ENCODE measurements at places on chromosomes 6 and 20.
A peak's percentile ranks its signal among the peaks of the same experiment; 100 is the strongest.

GRCh38 chr6:45663251-45664221 is 285.8 kb upstream of the SUPT3H start:
- peak; percentile 5 for DNase-seq

DNA sequence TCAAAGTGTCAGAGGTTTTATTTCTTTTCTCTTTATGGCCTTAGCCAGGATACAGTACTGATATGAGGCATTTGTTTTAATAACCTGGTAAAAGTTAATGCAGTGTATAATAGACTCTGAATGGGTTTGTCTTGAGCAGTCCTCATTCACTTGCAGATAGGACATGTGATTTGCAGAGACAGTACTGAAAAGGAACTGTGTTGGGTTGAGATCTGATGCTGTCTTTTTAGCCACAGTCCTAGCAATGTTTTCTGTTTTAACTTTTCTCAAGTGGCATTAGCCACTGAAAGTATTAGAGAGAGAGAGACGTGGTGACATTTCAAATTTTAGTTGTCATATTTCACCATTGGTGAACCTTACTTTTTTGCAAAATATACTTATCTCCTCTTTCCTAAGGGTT is 547.2 kb upstream of the MAN1A1 start:
- DNase-seq = no peak

DNA sequence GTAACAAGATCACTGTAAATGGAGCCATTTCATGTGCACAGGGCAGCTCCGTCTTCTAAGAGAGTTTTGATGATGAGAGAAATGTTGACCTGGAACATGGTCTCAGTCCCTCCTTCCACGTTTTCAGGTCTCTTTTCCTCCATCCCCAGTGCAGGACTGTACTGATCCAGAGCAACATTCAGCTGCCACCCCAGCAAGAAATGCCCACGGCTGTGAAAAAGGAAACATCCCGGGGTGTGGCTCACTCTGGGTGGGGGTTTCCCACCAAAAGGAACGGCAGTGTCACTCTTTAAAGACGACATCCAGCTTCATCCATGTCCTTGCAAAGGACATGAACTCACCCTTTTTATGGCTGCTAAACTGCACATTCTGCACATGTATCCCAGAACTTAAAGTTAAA is 92.6 kb downstream of the ERMARD start:
- DNase-seq = no peak

GRCh38 chr20:64000906-64001305 is 20.0 kb downstream of the PRPF6 start:
- DNase-seq = no peak

DNA sequence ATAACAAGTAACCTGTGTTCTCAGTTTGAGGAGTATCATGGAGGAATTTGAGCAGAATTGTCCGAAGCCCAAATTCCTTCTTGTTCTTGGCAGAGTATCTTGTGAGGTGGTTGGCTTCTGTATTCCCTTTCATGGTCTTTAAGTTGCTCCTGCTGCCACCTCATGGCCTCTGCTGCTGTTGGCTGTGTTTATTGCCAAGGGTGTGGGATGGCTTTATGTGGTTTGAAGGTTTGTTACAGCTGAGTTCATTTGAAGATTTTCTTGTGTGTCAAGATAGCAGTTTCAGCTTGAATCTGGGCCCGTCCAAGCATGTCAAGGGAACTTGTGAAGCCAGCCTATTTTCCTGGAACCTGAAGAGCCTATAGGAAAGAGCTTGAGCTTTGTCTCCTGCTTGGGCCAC is 20.2 kb upstream of the TTK start:
- no peak for DNase-seq

DNA sequence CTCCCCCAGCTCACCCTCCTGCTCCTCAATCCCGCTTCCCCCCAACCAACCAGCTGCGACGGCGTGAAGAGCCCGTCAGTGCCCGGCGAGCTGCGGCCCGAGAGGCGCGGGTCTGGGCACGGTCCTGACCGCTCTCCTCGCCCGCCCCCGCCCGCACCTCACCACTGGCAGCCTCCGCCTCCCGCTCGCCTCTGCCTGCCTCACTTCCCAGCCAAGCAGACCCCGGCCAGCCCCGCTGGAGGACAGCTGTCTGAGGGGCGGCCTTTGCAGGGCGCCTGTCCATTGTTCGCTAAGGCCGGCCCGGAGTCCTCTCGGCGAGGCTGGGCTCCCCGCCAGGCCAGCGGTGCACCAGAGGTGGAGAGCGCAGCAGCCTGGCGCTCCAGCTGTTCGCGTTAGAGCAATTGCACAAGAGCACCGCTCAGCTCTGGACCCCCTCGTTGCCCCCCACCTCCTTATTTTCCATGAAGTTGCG is 1.3 kb downstream of the SOBP start:
- DNase-seq = no peak

DNA sequence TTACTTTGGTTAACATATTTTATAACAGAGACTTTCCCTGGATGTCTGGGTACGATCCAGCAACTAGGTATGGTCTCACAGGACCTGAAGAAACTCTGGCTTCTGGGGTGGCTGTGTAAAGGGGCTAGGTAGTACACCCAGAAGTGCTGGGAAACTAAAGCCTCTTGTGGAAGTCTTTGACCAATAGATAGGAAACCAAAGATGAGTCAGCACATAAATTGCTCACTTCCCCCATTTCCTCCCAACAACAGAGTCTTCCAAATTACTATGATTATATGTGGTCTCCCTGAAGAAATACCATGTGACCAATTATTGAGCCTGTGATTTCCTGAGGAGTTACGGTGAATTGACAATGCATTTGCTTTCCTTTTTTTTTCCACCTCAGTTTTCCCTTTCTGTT is 26.8 kb upstream of the TBX18 start:
- DNase-seq = no peak

GRCh38 chr6:117489003-117489402 is 6.5 kb downstream of the DCBLD1 start:
- DNase-seq = no peak

DNA sequence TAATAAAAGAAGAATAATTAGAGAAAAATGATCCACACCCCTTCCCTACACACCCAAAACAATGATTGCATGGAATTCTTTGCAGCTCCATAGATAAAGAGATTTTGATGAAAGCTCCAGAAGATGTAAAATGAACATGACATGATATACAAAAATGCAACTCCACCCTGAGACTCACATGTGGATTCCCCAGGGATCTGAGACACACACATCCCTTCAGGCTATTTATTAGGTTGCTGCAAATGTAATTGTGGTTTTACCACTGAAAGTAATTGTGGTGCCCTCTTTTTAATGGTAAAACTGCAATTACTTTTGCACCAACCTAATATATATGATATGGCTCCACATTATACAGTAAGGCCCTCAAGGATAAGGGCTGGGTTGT is 40.4 kb upstream of the TBC1D7 start:
- DNase-seq = no peak

DNA sequence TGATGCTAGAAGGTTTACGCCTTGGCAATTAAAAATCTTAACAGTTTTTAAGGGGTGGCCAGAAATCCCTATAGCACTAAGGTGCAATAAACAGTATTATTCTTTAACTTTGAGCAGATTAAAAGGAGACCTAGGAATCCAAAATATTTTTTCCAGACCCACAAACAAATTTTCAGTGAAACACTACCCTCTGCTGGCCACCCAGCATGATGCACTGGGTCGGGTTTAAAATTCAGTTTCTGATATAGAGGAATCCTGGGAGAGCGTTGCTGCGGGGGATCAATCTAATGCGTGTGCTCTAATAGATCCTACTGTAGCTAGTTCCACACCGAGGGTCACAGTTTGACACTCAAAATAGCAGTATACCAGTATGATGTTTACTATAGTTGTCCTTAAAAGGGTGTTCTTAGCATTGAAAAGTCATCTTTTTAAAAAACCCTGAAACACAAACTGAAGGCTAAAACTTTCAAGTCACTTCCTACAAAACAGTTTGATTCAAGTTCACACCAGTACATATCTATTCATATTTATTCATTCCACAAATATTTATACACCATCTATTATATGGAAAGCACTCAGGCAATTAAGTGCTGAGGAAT is 10.2 kb downstream of the UBE3D start:
- no peak for DNase-seq

- DNase-seq = no peak
Observed at GRCh38 chr6:11525468-11526155, 11.9 kb upstream of the TMEM170B start.

- no peak for DNase-seq
Observed at GRCh38 chr20:17066902-17067301, 159.9 kb upstream of the PCSK2 start.

- DNase-seq = no peak
Observed at GRCh38 chr6:36641543-36641942, 37.0 kb upstream of the CDKN1A start.

DNA sequence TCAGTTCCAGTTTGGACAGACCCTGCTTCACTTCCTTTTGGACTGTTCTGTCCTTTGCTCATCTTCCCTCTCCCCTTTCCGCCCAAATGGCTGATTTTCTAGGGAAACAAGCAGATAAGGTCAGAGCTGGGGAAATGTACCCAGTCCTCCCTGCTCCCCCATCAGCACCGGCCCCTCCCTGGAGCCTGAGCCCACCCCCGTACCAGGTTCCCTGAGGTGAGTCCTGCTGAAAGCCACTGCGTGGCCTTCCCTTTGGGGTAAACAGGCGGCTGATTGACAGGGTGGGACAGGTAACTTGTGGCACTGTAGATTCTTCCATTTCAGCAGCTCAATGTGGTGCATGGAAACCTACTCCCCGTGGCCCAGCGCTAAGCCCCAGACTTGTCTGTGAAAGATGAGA is 70.5 kb downstream of the NPEPL1 start:
- DNase-seq = no peak

DNA sequence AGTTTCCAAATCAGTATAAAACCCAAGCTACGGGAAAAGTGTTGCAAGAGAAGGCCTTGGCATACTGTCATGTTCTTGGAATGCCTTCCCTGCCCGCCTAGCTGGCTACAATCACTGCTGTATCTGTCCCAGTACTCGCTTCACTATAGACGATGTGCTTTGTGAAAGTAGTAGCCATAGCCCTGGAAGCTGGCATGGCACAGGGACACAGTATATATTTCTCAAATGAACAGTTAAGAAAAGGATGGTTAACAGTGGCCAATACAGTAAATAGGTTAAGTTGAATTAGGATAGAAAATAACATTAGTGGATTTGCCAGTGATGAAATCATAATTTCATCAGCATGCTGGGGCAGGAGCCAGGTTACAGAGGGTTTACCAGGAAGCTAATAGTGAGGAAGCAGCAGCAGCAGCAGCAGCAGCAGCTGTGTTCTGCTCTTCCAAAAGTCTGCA is 499.3 kb downstream of the CDKAL1 start:
- DNase-seq = no peak

GRCh38 chr6:34576286-34576955 is 20.3 kb upstream of the SPDEF start:
- DNase-seq = no peak

DNA sequence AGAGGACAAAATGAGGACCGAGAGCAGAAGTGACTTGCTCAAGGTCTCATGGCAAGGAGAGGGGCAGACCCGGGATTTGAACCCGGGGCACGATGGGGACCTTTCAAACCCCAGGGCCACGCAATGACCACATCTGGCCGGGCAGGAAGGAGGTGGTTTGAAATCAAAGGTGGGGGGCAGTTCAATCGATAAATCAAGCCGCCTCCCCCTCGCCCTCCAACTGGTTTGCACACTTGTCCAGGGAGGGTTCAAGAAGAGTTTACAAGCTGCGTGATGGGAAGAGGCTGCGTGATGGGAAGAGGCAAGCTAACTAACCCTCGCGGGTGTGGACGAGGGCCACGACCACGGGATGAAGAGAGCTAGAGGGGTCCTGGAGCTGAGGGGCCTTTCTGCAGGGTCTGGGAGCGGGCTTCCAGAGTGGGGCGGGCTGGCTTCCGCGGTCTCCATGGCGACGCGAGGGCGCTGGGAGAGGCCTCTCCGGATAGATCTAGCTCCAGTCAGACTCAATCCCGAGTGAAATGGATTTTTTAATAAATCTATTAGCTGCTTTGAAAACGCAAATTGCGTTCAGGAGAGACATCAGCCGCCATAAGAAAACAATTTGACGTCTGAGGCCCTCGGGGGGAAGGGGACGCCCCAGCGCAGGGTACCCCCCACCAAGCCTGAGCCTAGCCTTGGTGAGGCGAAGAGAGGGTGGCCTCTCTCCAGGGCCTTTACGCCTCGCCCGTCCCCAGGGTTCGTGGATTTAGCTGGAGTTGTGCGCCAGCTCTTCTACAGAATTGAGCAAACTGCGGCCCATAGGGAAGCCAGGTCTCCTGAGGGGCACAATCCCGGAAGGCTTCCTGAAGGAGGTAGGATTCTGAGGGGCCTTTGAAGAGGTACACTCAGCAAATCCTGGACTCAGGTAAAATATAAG is 143.9 kb downstream of the GRM4 start:
- no peak for DNase-seq

DNA sequence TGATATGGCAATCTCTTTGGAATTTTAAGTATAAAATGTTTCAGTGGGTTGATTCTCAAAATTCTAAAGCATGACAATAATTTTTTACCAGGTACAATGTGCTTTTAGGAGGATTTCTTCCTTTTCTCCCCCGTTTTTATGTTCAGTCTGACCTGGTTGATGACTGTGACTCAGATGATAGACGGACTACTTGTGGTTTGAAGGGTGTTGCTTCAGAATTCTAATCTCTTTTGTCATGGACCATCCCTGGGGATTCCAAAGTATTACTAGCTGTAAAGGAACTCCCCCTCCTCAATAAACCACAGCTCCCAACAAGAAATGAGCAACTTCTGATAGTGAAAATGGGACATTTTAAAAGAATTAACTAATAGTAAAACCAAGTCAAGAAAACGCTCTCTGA is 34.9 kb upstream of the TNFAIP3 start:
- no peak for DNase-seq

DNA sequence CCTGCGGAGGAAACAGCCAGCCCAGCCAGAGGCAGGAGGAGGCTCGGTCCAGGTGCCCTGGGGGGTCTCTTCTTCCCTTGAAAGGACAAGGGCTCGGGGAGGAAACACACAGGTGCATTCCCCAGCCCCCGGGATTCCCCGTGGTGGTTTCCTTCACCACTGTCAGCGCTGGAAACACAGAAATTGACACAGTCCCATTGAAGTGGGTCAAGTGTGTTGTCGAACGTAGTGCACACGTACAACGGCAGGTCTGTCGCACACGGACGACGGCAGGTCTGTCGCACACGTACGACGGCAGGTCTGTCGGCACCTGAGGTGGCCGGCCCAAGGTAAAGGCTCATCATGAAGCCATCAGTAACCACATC is 80.9 kb downstream of the DLL1 start:
- no peak for DNase-seq

GRCh38 chr6:84588697-84589080 is 175.7 kb downstream of the TBX18 start:
- no peak for DNase-seq

GRCh38 chr6:24788031-24788665 is 10.6 kb downstream of the ARMH2 start:
- no peak for DNase-seq

- DNase-seq = no peak
Observed at GRCh38 chr20:40673442-40673841, 15.6 kb downstream of the MAFB start.

DNA sequence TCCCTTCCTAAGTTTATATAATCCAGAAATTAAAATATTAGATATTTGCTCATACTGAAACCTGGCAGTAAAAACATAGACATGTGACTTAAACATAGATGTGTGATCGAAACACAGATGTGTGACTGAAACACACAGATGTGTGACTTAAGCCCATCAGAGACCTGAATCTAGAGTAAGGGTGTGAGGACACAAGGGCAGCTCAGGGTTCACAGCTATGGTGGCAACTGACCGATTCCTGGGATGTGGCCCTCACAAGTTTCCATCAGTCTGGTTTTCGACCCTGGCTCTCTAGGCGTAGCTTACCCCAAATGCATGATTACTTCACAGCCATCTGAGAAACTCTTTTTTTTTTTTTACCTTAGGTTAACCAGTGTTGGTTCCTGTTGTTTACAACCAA is 137.0 kb downstream of the NRN1 start:
- no peak for DNase-seq

All from bone marrow (tissue), 2 donors.